ENCODE measurements at places on chromosomes 7 and 10.

DNA sequence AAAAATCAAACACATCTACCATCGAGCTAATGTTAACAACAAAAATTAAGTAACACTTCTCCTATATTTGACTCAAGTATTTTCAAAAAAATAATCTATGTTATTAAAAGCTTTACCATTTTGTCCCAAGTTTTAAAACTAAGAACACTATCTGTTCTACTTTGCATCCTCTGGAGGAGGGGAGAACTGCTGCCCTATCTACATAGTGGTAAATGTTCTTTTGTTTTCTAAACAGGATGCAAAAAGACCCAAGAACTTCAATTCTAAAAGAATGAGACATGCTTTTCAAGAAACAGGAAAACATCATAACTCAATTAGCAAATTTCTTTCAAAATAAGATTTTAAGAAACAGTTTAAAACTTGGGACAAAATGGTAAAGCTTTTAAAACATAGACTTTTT lies 14.8 kb downstream of the SLC26A3 start:
- no peak for DNase-seq

- DNase-seq = no peak
These were observed 29.8 kb downstream of the ZMIZ1 start for GRCh38 chr10:79098596-79099015.

DNA sequence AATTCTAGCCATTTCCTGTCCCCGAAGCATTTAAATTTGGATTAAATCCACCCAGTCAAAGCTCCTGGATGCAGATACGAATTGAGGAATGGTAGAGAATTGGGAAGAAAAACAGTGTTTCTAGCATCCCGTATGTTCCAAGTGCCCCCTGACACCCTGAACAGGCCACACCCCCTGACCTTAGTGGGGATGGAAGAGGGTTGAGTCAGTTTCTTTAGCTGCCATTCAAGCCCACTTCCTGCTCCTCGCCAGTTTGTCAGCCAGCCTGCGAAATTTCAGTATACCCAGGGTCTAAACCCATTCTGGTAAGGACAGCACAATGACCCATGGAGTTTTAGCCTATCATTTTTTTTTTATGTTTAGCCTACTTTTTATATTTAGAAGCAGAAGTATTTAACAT lies 101.1 kb downstream of the PKD1L1 start:
- DNase-seq = no peak

- no peak for DNase-seq
These were observed 142.2 kb downstream of the TRIL start for GRCh38 chr7:28815928-28816373.

DNA sequence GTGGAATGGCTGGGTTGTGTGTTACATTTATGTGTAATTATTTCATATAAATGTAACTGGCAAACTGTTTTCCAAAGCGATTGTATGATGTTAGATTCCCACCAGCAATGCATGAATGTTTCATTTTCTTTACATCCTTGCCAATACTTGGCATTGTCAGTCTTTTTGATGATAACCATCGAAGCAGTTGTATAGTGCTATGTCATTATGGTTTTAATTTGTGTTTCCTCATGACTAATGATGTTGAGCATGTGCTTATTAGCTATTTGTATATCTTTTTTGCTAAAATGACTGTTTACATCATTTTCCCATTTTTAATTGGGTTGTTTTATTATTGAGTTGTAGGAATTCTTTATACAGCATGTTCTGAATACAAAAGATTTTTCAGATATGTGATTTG lies 22.3 kb downstream of the AHCYL2 start:
- DNase-seq = no peak

- peak; percentile 39 for DNase-seq
These were observed 16.5 kb downstream of the AIFM2 start for GRCh38 chr10:70115948-70116682.

GRCh38 chr7:148182264-148182663 lies 408.3 kb upstream of the C7orf33 start:
- peak; percentile 70 for DNase-seq

- peak; percentile 22 for DNase-seq
These were observed 63.2 kb upstream of the TOMM7 start for GRCh38 chr7:22885797-22886261.

DNA sequence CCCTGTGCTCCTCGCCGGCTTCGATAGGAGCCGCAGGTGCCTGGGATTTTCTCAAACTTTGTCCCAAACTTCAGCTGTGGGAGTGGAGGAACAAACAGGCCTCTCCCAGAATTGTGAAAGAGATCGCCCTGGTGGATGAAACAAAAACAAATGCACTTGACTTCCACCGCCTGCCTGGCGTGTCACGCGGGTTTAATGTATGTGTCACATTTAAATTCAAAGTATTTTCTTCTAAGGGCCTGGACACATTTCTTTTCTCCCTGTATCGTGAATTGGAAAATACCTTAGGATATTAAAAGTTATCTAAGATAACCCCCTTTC lies 694 bp upstream of the WASL start:
- peak; percentile 87 for DNase-seq

DNA sequence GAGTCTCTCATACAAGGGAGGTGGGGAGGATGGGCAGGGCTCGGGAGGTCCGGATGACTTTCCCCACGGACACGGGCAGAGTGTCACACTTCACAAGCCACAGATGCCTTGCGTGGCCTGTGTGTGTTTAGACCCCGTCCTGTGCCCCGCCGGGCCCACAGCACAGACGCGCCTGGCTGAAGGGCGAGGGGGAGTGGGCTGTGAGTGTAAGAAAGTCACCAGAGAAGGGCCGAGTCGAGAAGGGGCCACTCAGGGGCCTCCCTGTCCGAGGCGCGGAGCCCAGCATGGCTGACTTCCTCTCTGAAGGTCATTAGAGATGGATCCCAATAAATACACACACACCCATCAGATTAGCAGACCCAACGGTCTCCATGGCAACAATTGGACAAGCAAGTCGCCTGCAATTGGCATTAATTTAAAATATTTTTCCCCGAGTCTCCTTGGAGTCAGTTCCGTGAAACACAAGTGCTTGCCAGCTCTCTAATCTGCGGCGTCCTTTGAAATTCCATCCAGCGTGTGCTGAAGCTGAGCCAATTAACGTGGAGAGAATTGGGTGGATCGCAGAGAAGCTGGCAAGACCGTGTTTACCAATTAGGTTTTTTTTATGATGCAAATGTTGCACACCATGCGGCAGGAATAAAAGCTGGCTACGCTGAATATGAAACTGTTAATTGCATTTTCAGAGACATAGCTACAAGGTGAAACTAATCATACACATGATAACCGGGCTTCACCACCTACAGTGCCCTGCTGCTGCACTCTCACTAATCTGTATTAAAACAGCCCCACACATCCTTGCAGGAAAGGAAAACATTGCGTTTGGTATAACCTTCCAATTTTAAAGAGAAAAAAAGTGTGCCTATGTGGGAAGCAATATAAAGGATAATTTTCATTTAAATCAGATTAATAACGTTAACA lies 571.2 kb downstream of the PTPRN2 start:
- no peak for DNase-seq

- no peak for DNase-seq
These were observed 15.0 kb downstream of the ZNF862 start for GRCh38 chr7:149853157-149853556.

- DNase-seq = no peak
These were observed 153.6 kb upstream of the PITRM1 start for GRCh38 chr10:3325954-3326750.

- DNase-seq = no peak
These were observed 16.1 kb downstream of the CCSER2 start for GRCh38 chr10:84344526-84344925.

GRCh38 chr7:92547579-92547978 lies 19.0 kb downstream of the RBM48 start:
- DNase-seq = peak; percentile 6

GRCh38 chr7:69301253-69301652 lies 297.0 kb upstream of the AUTS2 start:
- DNase-seq = no peak

Data from cardiac fibroblast (primary cell).